ENCODE measurements at places on chromosomes 7 and 10.

GRCh38 chr10:131082991-131083481 lies 228.5 kb downstream of the TCERG1L start:
- DNase-seq: no peak

GRCh38 chr10:104316321-104317099 lies 21.8 kb downstream of the ITPRIP start:
- peak; percentile 10 for DNase-seq

GRCh38 chr10:2728087-2728486 lies 339.3 kb upstream of the PFKP start:
- no peak for DNase-seq

DNA sequence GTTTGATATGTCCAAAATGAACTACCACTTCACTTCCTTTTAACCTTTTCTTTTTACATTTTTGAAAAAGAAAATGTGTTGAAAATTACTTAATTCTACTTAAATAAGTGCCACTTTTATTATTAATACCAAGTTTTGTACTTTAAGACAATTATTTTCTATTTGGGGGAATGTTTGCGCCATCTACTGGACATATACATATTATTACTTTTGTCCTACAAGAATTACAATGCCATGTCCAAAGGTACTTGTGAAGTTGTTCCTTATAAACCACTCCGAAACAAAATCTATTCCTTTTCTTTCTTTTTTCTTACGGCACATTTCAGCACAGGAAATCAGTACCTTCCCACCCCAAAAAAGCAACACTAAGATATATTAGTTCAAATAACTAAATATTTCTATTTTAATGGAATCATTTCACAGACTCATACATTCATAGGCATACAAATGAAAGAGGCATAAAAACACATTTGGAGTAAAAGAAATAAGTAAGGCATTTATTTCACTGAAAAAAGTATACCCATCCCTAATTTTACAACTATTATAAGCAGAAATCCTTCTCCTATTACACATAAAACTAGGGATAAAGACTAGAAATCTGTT lies 169.9 kb downstream of the RNF133 start:
- DNase-seq: peak; percentile 69

- peak; percentile 89 for DNase-seq
Observed at GRCh38 chr10:98446661-98447221, at the start of gene HPS1. HPS1 (minus strand) TSS chr10:98446935; CDS start chr10:98443240, 3,695 bp downstream.

GRCh38 chr7:1945558-1945957 lies 275.5 kb downstream of the ELFN1 start:
- no peak for DNase-seq

- peak; percentile 48 for DNase-seq
Observed at GRCh38 chr10:93406364-93407145, 75.6 kb downstream of the MYOF start.

- peak; percentile 22 for DNase-seq
Observed at GRCh38 chr10:123995082-123995460, 98.3 kb downstream of the CHST15 start.

DNA sequence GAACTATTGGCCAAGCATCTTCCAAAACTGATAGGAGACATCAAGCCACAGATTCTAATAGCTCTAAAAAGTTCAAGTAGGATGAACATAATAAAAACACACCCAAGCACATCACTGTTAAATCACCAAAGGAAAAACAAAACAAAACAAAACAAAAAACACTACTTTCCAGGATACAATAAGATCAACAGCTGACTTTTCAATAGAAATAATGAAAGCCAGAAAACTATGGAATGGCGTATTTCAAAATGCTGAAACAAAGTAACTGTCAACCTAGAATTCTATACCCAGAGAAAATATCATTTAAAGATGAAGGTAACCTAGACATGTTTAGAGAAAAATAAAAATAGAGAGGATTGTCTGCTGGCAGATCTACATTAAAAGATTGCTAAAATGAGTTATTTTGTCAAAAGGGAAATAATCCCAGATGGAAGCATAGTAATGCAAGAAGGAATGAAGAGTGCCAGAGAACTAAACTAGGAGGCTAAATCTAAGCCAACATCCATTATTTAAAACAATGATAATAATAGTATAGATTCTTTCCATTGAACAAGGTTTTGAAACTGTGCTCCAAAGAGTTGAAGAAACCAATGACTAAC lies 13.9 kb downstream of the TUBAL3 start:
- peak; percentile 27 for DNase-seq
